ENCODE measurements at places on chromosomes 1 and 21.
A peak's percentile ranks its signal among the peaks of the same experiment; 100 is the strongest.

GRCh38 chr21:25625036-25625435 is 14.0 kb upstream of the JAM2 start:
- no peak for DNase-seq

DNA sequence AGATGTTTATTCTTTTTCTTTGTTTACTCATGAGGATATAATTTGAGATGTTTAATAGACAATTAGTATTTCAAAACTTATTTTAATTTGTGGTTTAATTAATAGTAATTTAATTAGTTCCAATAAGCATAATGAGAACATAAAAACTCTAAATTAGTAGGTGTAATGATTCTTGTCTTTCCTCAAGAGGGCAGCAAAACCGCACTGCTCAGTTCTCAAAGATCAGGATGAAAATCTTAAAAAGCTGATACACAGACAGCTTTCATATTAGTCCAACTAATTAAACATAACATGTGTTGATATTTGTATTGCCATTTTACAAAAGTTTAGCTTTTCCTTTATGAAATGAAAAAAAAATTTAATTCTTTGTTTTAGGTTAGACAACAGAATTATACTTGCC is 106.7 kb upstream of the C21orf91 start:
- no peak for DNase-seq

DNA sequence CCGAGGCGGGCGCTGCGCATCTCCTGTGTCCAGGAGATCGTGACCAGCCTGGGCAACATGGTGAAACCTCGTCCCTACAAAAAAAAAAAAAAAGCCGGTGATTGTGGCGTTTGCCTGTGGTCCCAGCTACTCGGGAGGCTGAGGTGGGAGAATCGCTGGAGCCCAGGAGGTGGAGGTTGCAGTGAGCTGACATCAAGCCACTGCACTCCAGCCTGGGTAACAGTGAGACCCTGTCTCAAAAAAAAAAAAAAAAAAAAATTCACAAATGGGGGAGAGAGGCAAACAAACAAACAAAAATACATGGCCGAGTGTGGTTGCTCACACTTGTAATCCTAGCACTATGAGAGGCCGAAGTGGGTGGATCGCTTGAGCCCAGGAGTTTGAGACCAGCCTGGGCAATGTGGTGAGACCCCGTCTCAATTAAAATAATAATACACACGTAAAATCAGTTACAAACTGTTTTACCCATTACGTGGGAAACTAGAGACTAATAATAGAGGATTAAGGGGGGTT is 758 bp downstream of the TATDN3 start:
- no peak for DNase-seq

- DNase-seq = peak; percentile 39
Observed at GRCh38 chr1:205141236-205142101, 19.7 kb upstream of the RBBP5 start.

DNA sequence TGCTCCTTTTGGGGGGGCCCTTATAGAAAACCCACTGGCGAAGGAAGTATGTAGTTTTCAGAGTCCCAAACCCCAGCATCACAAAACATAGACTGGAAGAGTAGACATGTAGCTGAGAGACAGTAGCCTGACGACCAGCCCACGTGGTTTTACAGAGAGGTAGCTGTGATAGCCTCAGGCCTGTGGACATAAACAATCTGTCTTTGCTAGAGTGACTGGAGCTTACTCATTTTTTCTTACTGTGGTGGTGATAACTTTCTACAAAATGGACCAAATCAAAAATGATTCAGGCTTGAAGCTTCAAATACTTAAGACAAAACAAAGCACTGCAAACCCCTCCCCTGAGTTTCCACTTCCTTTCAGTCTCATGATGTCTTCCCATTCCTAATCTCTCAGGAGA is 497.0 kb downstream of the RWDD3 start:
- no peak for DNase-seq

Data from HuH-7.5 (cell line).